ENCODE measurements at places on chromosomes 7 and 10. TPM values are rescaled to one million over a fixed set of nuclear protein-coding genes. Genes with fewer than 3 reads are reported as not detected.

The ACTA2 gene
- total RNA-seq = 4.3 TPM

The MKX gene
- total RNA-seq = 0.42 TPM

The CNTNAP2 gene
- 25.8 TPM for total RNA-seq

The EBLN1 gene
- not detected for total RNA-seq

The NUPR2 gene
- not detected for total RNA-seq

The TEX47 gene
- not detected for total RNA-seq

The ZNF727 gene
- not detected for total RNA-seq

The SFRP4 gene
- total RNA-seq = 2.2 TPM

The GPC2 gene
- total RNA-seq = 530 TPM

DNA sequence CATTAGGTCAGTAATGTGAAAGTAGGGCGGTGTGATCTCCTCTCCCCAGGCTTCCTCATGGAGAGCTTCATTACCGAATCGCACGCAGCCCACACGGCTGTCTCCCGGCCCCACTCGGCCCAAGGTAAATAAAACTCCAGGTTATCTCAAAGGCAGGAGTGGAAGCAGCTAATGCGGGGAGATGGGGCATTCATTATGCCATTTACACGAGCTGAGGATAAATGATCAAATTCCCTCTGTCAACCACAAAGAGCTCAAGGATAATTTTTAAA lies 93.5 kb downstream of the ADARB2 start:
- no peaks in the 10 kb centered on the region for H3K36me3 ChIP-seq
- H3K27ac ChIP-seq = no peak overlapping the region
- H3K27me3 ChIP-seq = peaks cover 4% of the 10 kb centered on the region
- H3K4me3 ChIP-seq = no peak overlapping the region
- no peak for DNase-seq

- no peak overlapping the region for H3K4me3 ChIP-seq
- H3K36me3 ChIP-seq = peaks cover 5% of the 10 kb centered on the region
- no peak for DNase-seq
- H3K27ac ChIP-seq = peak overlapping the region; percentile 70
- peaks cover 20% of the 10 kb centered on the region for H3K27me3 ChIP-seq
These were observed 4.3 kb upstream of the GET4 start for GRCh38 chr7:871900-872537.

DNA sequence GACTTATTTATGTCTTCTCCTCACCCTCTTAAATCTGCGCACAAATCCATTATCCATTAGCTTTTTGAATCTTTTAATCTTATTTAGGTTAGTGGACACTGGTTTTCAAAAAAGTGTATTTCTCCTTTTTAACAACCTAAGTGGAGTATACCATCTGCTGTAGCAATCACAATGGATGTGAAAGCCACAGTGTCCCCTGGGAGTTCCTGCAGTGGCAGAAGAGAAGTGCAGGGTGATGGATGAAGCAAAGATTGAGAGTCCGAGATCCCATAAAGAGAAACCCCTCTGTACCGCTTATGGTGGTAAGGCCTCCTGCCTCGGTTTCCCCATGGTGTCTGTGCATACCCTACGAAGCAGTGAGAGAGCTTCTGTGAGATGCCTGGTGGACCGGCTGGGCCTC lies 236.4 kb downstream of the COBL start:
- H3K27ac ChIP-seq = no peak overlapping the region
- H3K4me1 ChIP-seq = peaks cover 12% of the 10 kb centered on the region
- no peak for DNase-seq
- no peaks in the 10 kb centered on the region for H3K36me3 ChIP-seq
- no peak overlapping the region for H3K4me3 ChIP-seq

DNA sequence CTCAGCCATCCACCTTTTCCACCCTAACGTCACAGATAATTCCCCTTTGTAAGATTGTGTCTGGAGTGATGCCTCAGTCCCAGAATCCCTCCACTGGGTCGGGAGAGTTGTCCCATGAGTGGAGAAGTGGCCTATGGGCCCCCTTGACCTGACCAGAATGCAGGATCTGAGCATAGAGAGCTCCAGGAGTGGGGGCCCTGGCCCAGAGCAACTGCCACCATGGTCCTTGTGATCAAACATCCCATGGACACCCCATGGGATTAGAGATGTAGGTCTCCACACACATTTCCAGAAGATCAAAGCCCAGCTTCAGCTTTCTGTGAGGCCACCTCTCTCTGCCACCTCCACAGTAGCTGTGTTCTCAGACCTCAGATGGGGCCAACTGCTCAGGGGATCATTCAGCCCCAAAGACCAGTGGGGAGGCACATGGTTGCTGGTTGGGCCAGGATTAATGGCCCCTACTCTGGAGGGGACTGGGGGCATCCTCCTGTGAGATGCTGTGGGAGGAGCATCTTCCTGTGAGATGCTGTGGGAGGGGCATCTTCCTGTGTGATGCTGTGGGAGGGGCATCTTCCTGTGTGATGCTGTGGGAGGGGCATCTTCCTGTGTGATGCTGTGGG lies 28.5 kb upstream of the DPYSL4 start:
- H3K4me3 ChIP-seq = no peak overlapping the region
- H3K27ac ChIP-seq = no peak overlapping the region
- no peaks in the 10 kb centered on the region for H3K36me3 ChIP-seq
- H3K27me3 ChIP-seq = peaks cover 2% of the 10 kb centered on the region

DNA sequence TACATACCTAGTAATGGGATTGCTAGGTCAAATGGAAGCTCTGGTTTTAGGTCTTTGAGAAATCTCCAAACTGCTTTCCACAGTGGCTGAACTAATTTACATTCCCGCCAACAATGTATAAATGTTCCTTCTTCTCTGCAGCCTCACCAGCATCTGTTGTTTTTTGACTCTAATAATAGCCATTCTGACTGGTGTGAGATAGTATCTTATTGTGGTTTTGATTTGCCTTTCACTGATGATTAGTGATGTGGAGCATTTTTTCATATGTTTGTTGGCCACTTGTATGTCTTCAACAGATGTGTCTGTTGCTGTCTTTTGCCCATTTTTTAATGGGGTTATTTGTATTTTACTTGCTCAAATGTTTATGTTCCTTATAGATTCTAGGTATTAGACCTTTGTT lies 675.5 kb downstream of the SUGCT start:
- H3K27ac ChIP-seq = no peak overlapping the region
- peaks cover 10% of the 10 kb centered on the region for H3K36me3 ChIP-seq
- H3K4me3 ChIP-seq = no peak overlapping the region
- no peaks in the 10 kb centered on the region for H3K4me1 ChIP-seq

- H3K27me3 ChIP-seq = no peaks in the 10 kb centered on the region
- H3K4me3 ChIP-seq = no peak overlapping the region
- peaks cover 6% of the 10 kb centered on the region for H3K4me1 ChIP-seq
- DNase-seq = no peak
- H3K27ac ChIP-seq = no peak overlapping the region
- no peaks in the 10 kb centered on the region for H3K36me3 ChIP-seq
These were observed 701.6 kb upstream of the ANKRD30A start for GRCh38 chr10:36423821-36424248.

DNA sequence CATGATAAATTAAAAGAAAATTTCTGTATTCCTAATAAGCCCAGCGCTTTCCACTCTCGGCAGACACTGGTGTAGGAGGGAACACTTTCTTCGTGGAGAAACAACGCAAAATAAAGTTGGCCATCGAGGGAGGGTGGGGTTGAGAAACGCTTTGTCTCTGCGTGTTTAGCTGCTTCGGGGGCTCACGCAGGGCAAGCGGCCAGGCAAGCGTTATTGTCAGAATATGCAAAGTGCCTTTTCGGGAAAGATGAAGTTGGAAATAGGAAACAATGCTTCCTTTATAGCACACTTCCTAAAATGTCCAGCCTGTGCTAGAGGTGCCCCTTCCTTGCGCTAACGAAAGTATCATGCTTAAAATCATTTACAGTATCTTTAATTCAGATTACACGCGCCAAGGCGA lies 1.9 kb upstream of the EBF3 start:
- peak overlapping the region; percentile 99 for H3K4me3 ChIP-seq
- H3K27ac ChIP-seq = peak overlapping the region; percentile 98
- H3K36me3 ChIP-seq = peaks cover 19% of the 10 kb centered on the region
- DNase-seq = peak; percentile 36
- peaks cover 45% of the 10 kb centered on the region for H3K27me3 ChIP-seq

DNA sequence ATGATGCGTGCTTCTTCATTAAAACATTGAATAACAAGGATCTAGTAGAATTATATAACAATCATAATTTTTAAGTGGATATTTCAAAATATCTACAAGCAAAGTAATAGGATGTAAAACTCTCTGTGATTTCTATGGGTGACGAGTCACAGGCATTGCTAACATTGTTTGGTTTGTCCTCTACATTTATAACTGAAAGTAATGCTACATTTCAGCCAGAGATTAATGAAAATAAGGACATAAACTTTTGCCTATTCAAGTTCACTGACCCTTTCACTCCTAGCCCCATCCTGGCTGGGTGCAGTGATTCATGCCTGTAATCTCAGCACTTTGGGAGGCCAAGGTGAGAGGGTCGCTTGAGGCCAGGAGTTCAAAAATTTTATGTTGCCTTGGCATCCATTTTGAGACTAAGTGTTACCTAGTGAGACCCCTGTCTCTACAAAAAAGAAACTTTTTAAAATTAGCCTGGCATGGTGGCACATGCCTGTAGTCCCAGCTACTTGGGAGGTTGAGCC lies 38.4 kb upstream of the HSPA12A start:
- H3K27ac ChIP-seq = no peak overlapping the region
- DNase-seq = no peak
- H3K4me1 ChIP-seq = peaks cover 9% of the 10 kb centered on the region
- H3K4me3 ChIP-seq = no peak overlapping the region
- H3K36me3 ChIP-seq = no peaks in the 10 kb centered on the region

DNA sequence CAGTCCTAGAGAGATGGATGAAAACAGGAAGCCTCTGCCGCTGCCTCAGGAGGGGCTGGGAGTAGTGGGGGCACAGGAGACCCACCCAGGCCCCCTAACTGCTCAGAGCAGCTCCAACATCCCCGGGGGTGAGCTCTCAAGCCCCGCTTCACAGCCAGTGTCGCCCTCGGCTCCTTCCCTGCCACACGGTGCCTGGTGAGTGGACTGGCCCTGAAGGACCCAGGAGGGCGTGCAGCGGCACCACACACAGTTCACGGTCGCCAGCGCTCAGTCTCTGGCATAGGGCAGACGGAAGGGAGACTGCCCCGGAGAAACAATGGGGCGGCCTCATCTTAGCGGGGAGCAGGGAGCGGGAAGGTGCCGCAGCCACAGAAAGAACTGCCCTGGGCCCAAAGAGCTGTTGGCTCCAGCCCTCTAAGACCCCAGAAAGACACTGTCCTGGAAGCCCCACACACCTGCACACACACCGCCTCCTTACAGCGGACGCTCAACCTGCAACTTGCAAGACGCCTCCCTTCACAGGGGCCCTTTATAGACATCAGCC lies 1.2 kb downstream of the CLDN15 start:
- DNase-seq = no peak
- H3K4me3 ChIP-seq = no peak overlapping the region
- H3K27ac ChIP-seq = no peak overlapping the region
- H3K27me3 ChIP-seq = peaks cover 5% of the 10 kb centered on the region

GRCh38 chr7:50662041-50662694 lies 97.0 kb upstream of the DDC start:
- no peak overlapping the region for H3K4me3 ChIP-seq
- peaks cover 7% of the 10 kb centered on the region for H3K27me3 ChIP-seq
- no peak overlapping the region for H3K27ac ChIP-seq
- no peaks in the 10 kb centered on the region for H3K36me3 ChIP-seq
- DNase-seq = no peak
- no peaks in the 10 kb centered on the region for H3K4me1 ChIP-seq

DNA sequence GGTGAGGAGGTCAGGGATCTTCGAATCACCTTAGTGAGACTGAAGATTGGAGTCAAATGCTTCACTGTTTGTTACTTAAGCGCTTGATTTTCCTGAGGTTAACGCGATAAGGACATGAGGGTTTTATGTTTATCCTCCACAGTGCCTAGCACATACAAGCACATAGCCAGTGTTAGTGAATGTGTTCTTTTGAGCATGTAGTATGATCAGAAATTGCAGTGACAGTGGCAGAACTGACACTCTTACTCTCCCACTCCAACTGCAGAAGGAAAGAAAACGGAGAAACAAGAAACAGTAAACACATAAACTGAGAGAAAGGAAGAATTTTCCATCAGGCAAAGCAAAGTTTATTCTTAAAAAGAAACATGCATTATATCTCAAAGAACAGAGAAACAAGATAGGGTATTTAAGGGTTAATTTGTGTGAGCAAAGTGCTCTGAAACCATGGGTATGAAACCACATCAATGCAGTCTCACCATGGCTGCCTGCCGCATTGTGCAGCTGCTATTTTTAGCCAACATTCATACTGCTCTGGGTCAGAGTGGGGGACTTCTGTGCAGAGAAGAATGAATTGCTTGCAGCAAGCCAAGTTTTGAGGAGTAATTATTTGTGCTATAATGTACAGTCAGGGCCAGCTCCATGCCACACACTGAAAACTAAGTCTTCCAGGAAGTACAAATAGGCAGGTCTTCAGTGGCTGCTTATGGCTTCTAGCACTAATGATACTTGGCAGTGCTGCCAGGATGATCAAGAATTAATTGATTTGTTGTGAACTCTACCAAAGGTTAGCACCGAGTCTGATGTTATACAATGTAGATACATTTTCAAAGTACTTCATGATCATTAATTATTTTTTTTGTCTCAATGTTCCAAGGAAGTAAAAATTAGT lies 152.0 kb downstream of the MACC1 start:
- H3K27ac ChIP-seq = no peak overlapping the region
- peak; percentile 17 for DNase-seq
- H3K4me3 ChIP-seq = no peak overlapping the region
- H3K36me3 ChIP-seq = peaks cover 5% of the 10 kb centered on the region
- H3K27me3 ChIP-seq = no peaks in the 10 kb centered on the region

- peaks cover 20% of the 10 kb centered on the region for H3K4me1 ChIP-seq
- H3K4me3 ChIP-seq = no peak overlapping the region
- H3K36me3 ChIP-seq = no peaks in the 10 kb centered on the region
- no peaks in the 10 kb centered on the region for H3K27me3 ChIP-seq
These were observed 39.0 kb downstream of the CDH23 start for GRCh38 chr10:71435571-71436267.

DNA sequence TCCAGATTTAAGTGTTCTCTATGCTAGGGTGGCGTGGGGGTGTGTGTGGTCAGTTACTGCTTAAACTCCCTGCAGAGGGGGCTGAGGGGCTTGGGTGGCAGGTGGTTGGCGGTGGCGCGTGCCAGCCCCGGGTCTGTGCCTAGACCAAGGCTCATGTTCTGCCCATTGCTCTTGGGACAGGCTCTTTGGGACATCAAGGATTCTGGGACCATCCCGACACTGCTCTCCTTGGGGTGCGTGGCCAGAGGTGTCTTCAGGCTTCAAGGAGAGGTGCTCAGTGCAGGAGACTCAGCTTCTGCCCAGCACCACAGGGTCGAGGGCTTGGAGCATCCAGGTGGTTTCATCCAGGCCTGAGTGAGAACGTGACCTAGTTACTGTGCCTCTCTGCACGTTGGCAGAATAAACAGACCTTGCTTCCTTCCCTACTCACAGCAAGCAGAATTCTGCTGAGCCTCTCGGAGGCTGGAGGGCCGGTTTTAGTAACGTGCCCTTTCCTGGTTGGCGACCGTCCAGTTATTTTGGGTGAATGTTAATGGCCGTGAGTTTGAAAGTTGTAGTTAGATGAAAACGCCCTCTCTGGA lies 39.9 kb downstream of the CAMK1D start:
- no peak overlapping the region for H3K27ac ChIP-seq
- DNase-seq = no peak
- peaks cover 21% of the 10 kb centered on the region for H3K4me1 ChIP-seq
- peaks cover 8% of the 10 kb centered on the region for H3K36me3 ChIP-seq

GRCh38 chr7:158861936-158862704 lies 5.8 kb downstream of the DYNC2I1 start:
- peaks cover 7% of the 10 kb centered on the region for H3K36me3 ChIP-seq
- peaks cover 34% of the 10 kb centered on the region for H3K4me1 ChIP-seq
- DNase-seq = no peak
- H3K4me3 ChIP-seq = no peak overlapping the region
- peak overlapping the region; percentile 55 for H3K27ac ChIP-seq

Measured in glutamatergic neuron (in vitro differentiated cells).